Uterus (tissue), 4 donors: ENCODE measurements at places on chromosomes 11 and 22. TPM values are rescaled to one million over a fixed set of nuclear protein-coding genes. Genes with fewer than 3 reads are reported as not detected.

Gene LINC01488
- not detected for total RNA-seq

Gene GGTLC3
- total RNA-seq = not detected

Gene LRRC4C
- total RNA-seq = 1.5 TPM

Gene CD6
- total RNA-seq = 0.91 TPM

Gene CELSR1
- 1.5 TPM for total RNA-seq

Gene SLC25A45
- 5.9 TPM for total RNA-seq

Gene GLYAT
- total RNA-seq = not detected

Gene SAAL1
- 10.6 TPM for total RNA-seq

Gene OAF
- total RNA-seq = 54.5 TPM

Gene FREY1
- not detected for total RNA-seq

Gene GGT5
- total RNA-seq = 95.9 TPM

Gene OR51E1
- total RNA-seq = 1.0 TPM

Gene BBOX1
- not detected for total RNA-seq

Gene EHD1
- total RNA-seq = 14.1 TPM

Gene WT1
- 54.5 TPM for total RNA-seq

Gene CCDC188
- total RNA-seq = not detected

Gene MMP7
- total RNA-seq = 15.3 TPM

Gene KRTAP5-5
- total RNA-seq = not detected

Gene DNHD1
- total RNA-seq = 9.4 TPM

Gene PRDX5
- 156 TPM for total RNA-seq

Gene BLID
- 6.8 TPM for total RNA-seq

Gene SLC22A25
- total RNA-seq = not detected

Gene OMP
- not detected for total RNA-seq

Gene GAB4
- 0.14 TPM for total RNA-seq

Gene TEX12
- 1.7 TPM for total RNA-seq

Gene OR51B5
- not detected for total RNA-seq

Gene SLC17A6
- not detected for total RNA-seq

Gene POU2AF2
- total RNA-seq = not detected

Gene OR2D2
- not detected for total RNA-seq

Gene IGSF9B
- total RNA-seq = 106 TPM

Gene MAPK11
- 29.3 TPM for total RNA-seq

Gene CBLIF
- not detected for total RNA-seq
